ENCODE measurements at places on chromosomes 5 and 9.
A peak's percentile ranks its signal among the peaks of the same experiment; 100 is the strongest.

GRCh38 chr5:756171-756570 is 28.4 kb downstream of the ZDHHC11B start:
- no peak for DNase-seq

GRCh38 chr9:117744369-117744768 is 40.2 kb downstream of the TLR4 start:
- DNase-seq = peak; percentile 30

DNA sequence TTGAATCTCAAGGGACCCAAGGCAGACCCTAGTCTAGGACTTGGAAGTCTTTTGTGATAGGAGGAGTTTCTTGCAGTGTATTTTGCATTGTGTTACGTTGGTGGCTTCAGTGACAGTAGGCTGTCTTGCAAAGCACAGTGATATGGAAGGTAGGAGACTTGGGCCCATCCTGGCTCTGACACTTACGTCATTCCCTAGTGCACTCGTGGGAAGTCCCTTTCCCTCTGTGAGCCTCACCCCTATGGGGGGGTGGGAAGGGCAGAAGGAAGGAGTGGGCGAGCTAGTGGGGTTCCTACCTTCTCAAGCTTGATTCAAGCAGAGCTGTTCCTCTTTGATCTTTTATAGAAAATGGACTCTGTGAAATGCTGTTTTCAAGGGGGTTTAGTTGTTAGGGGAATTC is 9.2 kb upstream of the TEX53 start:
- DNase-seq = no peak

- DNase-seq = no peak
Measured at GRCh38 chr5:123438902-123439301, 15.7 kb upstream of the CEP120 start.

DNA sequence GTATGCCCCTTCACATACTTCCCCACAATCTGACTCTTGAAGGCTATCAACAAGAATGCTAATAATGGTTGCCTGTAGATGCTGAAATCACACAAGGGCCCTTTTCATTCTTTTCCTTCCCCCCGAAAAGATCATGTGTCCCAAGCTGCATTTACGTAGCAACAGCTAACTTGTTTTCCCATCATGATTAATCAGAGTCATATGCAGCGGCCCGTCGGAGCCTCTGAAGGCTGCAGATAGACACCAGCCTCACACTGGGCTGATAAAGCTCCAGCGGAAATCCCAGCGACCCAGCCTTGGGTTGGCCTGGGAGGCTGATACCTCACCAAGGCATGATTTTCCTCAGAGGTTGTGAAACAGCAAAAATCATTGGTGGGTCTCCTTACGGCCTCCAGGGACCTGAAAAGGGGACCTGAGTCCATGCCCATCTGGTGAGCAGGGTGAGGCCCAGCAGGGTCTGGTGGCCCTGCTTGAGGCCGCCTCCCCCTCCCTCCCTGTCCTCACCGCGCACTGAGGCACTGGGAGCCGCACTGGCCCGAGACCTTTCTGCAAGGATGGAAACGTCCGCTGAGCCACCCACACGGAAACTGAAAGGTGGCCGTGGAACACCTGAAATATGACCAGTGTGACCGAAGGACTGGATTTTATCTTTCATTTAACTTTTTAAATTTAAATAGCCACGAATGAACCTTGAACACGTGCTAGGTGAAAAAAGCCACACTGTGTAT is 114.2 kb upstream of the PHYKPL start:
- peak; percentile 92 for DNase-seq

GRCh38 chr9:128389395-128390149 is 18.4 kb downstream of the URM1 start:
- no peak for DNase-seq

- DNase-seq = no peak
Measured at GRCh38 chr9:130956636-130957450, 17.8 kb upstream of the FIBCD1 start.

DNA sequence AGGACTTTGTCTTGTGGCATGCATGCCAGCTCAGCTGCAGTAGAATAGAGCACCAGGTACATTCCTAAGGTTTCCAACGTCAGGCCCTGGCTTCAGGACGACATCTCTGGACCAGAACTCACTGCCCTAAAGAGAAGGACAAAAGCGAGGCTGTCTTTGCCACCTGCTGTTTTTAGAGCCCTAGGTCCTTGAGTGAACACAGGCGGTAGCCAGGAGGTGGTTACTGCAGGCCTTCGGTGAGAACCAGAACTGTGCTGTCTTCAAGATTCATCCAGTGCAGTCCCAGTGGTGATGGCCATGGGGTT is 288.9 kb upstream of the CDH18 start:
- no peak for DNase-seq

DNA sequence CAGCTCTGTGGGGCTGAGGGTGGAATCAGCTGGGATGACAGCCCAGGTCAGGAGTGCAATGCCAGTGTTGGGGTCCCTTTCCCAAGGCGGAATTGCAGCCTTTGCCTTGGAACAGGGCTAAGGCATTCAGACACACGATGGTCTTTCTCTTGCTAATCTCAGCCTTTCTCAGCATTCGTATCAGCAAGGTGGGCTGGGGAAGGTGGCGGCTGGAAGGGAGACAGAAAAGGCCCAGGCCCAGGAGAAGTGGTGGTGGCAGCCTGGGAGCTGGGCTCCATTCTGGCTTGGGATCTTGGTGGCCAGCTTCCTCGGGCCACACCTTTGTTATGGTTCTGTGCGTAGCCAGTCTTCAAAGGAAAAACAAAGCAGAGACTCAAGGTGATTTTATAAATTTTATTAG is 1.1 kb upstream of the ARHGEF28 start:
- no peak for DNase-seq

Data from pons (tissue), 1 donor.